Activated T-helper 1 cell treated with anti-CD3 and anti-CD28 coated beads, Interleukin-2, amount 50 U/mL, for 16 hours (primary cell): ENCODE measurements at places on chromosomes 2 and 18.

DNA sequence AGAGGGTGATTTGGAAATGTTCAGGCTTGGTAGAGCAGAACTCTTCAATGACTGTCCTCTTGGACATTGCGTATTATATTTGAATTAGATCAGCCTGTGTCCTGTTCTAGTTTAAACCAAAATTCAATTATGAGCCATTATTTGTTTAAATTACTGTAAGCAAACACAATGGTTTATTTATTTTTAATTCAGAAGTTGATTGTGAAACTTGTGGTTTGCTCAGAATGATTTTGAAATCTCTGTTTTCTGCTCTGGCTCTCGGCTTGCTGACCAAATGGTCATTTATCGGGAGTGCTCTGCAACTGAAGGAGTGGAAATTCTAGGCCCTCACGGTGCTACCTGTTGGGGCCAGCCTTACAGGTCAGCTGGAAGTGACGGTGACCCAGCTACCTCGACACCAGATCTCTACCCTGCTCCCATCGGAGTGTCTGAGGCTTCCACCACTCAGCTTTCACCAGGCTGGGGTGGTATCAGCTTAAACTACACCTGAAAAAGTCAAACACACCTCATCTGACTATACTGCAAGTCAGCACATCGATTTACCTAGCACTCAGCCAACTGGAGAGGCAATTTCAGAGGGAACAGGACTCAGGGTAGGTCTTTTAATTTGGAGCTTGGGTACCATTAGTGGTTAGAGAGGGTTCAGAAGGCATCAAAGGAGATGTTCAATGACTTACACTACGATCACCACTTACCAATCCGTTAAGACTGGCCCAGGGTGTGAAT lies 36.8 kb upstream of the GPD2 start:
- no peak for DNase-seq

GRCh38 chr18:59048378-59048777 lies 91.3 kb upstream of the SEC11C start:
- no peak for DNase-seq

- DNase-seq = no peak
These were observed 133.7 kb downstream of the CBLN2 start for GRCh38 chr18:72410399-72410798.

- no peak for DNase-seq
These were observed 113.7 kb downstream of the SPOPL start for GRCh38 chr2:138615257-138615656.

DNA sequence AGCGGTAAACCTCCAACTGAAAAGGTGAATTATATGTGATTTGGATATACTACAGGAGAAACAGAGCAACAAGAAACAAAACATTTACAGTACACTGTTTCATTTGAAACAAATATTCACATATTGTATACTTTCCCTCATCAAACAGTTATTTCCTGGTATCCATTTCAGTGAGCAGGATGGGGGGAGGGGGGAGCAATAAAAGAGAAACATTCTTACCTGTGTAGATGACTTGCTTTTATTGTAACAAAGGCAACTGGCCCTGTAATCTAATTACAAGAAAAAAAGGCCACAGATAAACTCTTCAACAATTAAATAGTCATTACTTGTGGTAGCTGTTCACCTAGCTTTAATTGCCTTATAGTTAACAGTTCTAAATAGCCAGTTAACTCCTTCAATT lies 3.9 kb upstream of the PPP1CB start:
- no peak for DNase-seq

DNA sequence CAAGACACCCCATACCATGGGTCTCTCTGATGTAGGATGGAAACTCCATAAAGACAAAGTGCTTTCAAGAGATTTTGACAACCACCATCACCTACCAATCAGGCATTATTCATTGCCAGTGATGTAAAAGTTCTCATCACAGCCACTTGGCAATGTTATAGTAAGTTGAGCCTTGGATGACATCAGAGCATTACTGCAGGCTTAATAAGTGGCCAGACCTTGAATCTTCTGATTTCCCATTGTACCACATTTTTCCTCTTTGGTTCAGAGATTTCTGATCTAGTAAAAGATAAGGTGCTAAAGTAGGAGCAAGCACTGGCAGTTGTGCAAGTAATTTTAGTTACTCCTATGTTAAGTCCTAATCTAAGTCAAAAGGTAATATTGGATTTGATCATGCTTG lies 36.5 kb downstream of the OSR1 start:
- no peak for DNase-seq

DNA sequence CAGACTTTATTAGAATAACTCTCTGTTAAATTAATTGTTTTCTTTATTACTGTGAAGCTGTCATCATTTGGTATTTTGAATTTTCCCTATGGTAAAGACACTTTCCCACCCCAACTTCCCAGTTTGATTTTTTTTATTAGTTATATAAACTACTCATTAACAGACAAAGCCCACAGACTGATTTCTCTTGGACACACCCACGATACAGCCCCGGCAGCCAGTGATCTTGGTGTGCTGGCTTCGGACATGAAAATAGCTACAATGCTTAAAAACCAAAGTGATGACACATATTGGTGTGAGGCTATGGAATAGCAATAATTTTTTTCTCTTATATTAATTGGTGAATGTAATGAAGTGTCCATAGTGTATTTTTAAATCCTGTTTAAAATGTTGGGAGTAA lies 225.4 kb upstream of the SIX3 start:
- DNase-seq = no peak

DNA sequence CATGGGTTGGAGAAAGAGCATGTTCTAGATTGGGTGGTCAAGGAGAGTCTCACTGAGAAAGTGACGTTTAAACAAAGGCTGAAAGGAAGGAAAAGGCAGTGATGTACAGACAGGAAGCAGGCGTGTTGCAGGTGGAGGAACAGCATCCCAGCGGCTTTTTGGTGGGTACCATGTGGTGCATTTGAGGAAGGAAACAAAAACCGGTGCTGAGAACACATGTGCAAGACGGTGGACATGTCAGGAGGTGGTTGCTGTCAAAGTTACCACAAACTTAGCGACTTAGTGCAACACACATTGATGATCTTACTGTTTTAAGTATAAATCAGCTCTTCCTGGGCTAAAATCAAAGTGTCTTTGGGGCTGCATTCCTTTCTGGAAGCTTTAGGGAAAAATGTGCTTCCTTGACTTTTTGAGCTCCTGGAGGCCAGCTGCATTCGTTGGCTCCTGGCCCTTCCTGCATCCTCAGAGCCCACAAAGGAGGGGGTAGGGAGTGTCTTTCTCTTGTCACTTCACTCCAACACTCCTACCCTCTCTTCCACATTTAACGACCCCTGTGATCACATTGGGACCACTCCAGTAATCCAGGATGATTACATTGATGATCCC lies 380.6 kb downstream of the FBXO15 start:
- no peak for DNase-seq

GRCh38 chr18:6627645-6628044 lies 101.9 kb upstream of the ARHGAP28 start:
- no peak for DNase-seq

- DNase-seq = no peak
These were observed 48.1 kb downstream of the AQP12A start for GRCh38 chr2:240739797-240740196.
